KBM-7 (cell line): ENCODE measurements at places on chromosomes 7 and 10.
A peak's percentile ranks its signal among the peaks of the same experiment; 100 is the strongest.

- DNase-seq = no peak
Measured at GRCh38 chr7:135980012-135980551, 2.9 kb upstream of the MTPN start.

- DNase-seq = no peak
Measured at GRCh38 chr10:17354781-17355180, 99.6 kb downstream of the ST8SIA6 start.

GRCh38 chr7:132123773-132124172 lies 452.5 kb downstream of the PLXNA4 start:
- no peak for DNase-seq

DNA sequence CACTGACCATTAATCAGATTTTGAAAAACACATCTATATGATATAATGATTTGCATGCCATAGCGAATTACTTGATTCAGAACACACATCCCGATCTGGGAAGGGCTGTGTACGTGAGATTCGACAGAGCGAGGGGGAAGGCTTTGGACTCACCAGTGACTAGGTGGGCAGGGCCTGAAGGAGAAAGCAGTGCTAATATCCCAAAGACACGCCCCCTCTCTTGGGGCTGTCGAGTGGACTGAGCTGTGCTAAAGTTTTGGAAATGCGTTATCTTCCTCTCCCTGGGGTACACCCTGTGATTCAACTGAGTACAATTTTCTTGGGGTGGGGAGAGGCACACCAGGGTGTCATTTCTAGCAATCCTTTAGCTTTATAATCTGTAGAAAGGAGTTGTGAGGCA lies 1.8 kb downstream of the LRRC17 start:
- no peak for DNase-seq

GRCh38 chr7:77917500-77918262 lies 119.1 kb downstream of the PHTF2 start:
- no peak for DNase-seq

- no peak for DNase-seq
Measured at GRCh38 chr7:7956531-7957128, 12.0 kb upstream of the GLCCI1 start.

- DNase-seq = no peak
Measured at GRCh38 chr10:16816830-16817124, 447 bp downstream of the RSU1 start.

DNA sequence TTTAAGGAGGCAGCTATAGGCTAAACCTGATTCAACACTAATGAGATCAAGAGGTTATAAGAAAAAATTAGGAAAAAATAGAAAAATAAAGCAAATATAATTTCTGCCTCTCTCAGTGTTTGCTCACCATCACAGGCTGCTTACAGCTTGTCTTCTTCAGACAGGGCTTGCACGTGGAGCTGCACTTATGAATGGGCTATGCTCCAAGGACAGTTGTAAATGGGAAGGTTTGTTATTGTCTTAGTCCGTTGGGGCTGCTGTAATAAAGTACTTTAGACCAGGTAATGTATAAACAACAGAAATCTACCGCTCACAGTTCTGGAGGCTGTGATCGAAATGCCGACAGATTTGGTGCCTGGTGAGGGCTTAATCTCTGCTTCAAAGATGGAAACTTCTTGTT lies 219.8 kb downstream of the NEBL start:
- no peak for DNase-seq

- DNase-seq = no peak
Measured at GRCh38 chr10:90328896-90329295, 528.9 kb downstream of the HTR7 start.

GRCh38 chr7:63080831-63081230 lies 917.8 kb upstream of the ZNF722 start:
- DNase-seq = no peak

- no peak for DNase-seq
Measured at GRCh38 chr10:3623746-3624145, 161.3 kb downstream of the KLF6 start.

DNA sequence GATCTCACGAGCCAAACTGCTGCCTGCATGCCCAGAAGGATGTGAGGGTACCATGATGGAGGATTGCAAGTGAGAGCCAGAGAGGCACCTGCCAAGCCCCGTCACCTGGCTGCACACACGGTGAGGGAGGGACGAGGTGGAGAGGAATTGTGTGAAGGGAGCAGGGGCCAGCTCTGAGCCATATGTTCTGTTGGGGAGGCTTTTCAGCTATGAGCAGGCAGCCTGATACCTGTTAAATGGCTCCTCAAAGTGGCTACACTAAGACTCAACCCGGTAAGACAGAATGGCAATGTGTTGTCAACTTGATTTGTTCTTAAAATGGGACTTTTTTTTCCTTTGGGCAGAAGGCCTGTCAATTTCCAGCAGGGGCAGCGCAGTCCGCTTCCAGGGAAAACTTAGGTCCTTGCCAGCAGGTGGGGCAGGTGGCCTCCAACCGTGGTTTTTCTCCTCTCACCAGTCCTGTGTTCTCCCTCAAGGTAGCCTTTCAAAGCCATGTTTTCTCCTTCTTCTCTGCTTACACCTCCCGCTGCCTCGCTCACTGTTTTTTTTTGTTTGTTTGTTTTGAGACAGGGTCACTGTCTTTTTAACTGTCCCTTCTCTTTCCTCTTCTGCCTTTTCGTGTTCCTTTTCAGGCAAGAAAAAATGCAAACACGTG lies 57.7 kb upstream of the ZNRF2 start:
- no peak for DNase-seq

DNA sequence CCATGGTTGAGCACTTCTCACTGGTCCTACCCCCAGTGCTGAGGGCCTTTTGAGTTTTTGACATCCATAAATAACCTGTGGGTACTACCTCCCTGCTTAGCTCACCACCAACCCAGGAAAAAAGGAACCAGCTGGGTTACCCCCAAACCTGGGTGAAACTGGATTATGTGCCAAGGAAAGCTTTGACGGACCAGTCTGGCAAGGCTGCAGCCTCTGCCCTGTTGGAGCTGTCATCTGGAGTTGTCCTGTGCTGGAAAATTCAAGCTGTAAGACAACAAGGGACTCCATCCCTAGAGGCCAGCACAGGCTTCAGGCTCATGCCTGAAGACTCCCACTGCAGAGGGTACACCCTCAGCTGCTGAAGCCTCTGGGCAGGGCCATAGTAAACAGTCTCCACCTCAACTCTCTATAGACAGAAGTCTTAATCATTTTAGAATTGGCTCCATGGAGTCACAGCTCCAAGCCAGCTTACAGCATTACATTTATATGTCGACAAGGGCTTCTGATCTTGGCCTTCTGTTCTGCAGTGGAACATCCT lies 115.5 kb upstream of the AFAP1L2 start:
- DNase-seq = no peak

DNA sequence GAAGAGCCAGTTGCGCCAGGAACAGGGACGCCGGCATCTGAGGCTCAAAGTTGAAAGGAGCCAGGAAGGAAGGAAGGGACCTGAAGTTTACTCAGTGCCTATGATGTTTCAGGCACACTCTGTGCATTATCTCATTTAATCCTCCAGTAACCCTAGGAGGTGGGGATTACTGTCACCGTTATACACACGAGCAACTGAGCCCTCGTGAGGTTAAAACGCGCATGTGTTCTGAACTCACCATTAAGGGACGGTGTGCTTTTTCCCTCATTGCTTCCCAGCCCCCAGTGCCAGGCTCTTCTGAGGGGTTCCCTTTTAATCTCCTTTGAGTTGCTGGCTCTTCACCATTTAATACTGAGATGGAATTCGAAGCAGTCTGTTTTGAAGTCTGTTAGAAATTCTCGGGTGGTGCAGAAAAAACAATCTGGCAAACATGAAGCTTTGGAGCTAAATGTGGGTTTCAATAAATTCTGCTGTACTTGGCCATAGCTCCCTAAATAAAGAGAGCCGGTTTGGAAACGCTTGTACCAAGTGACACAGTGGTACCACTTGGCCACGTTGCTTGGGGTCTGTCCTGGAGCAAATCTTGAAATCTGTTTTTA lies 102.2 kb downstream of the TAX1BP1 start:
- no peak for DNase-seq

DNA sequence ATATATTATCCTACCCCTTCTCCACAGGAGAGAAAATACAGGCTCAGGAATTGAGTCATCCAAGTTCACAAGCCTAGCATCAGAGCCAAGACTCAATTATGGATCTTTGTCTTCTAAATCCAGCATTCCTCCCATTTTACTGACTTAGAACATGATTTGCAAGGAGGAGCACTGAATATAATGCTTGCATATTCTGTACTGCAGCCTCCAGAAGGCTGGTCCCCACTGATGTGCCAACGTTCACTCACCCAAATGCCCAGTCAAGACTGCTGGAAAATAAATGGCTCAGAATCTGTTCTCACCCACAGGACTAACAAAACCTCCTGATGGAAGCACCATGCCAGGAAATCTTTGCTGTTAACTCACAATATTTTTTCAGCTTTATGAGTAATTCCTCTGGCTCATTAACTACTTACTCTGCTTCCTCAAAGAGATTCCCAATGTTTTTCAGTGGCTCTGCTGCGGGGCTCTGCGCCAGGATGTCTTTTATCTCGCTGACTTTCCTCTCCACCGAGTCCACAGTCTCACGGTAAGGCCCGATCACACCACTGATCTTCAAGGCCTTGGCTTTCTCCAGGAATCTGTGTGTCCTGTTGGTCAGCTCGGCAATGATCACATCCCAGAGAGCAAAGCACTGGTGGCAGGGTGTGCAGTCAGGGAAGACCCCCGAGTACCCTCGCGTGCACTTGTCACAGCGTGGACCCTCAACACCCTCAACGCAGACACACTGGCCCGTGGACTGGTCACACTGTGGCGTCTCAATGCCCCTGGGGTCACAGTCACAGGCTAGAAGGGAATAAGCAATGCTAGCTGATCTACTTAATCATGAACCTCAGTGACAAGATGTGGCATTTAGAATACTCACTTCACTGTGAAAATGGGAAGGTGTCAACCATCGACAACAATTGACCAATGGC lies 48.8 kb downstream of the DLD start:
- DNase-seq = no peak

GRCh38 chr7:138970952-138971351 lies 10.2 kb downstream of the KIAA1549 start:
- no peak for DNase-seq

GRCh38 chr7:121873289-121874194 lies 581 bp downstream of the PTPRZ1 start:
- DNase-seq = no peak

- DNase-seq = no peak
Measured at GRCh38 chr10:99930731-99931550, 78.8 kb downstream of the DNMBP start.

GRCh38 chr10:99854860-99855259 lies 72.4 kb downstream of the ABCC2 start:
- DNase-seq = peak; percentile 58

- DNase-seq = no peak
Measured at GRCh38 chr10:129769381-129770116, 194.5 kb downstream of the EBF3 start.

DNA sequence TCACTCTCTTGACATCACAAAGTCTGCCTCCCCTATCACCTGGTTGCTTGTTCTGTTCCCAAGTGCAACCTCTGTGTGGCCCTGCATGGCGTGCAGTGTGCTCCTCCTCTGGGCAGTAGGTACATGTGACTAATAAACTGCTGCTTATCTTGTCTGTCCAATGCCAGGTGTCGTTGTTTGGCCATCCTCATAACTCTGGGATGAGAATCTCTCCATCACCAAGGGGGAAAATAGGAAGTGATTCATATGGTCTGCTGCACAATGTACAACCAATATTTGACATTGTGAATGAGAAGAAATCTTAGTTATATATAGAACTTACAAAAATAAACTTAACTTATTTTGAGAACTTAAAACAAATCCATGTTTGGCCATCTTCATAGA lies 135.2 kb downstream of the INHBA start:
- no peak for DNase-seq

- DNase-seq = no peak
Measured at GRCh38 chr7:4108951-4109350, 573.1 kb upstream of the FOXK1 start.

- no peak for DNase-seq
Measured at GRCh38 chr10:103849880-103850571, 5.3 kb downstream of the SH3PXD2A start.

GRCh38 chr7:74439541-74439940 lies 14.2 kb upstream of the GTF2IRD1 start:
- DNase-seq = no peak

DNA sequence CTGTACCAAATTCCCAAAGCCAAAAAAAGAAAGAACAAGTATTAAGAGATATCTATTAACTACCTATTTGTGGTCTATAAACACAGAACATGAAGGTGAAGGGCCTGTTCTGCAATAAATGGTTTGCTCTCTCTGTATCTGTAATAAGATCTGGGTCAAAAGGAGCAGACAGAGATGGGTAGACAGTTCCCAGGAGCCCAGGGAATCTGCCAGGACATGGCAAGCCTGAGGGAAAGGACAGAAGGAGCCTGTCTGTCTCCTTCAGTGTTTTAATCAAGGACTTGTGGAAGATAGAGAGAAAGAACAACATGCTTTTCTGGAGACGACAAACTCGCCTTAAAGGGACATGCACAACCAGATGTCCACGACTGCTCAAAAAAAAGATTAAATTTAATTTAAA lies 165.7 kb downstream of the ELMO1 start:
- no peak for DNase-seq

DNA sequence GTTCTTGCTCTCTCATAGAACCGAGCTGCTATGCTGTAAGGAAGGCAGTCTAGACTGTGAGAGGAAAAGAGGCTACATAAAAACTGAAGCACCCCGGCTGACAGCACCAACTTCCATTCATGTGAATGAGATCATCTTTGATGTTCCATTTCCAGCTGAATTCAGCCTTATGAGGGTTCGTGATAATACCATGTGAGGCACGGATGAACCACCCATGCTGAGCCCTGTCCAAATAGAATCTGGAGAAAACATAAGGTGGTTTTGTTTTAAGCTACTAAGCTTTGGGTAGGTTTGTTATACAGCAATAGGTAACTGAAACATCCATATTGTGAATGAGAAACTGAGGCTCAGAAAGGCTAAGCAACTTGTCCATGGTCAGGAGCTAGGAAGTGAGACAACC lies 6.9 kb upstream of the VAX1 start:
- DNase-seq = no peak

GRCh38 chr10:132482090-132482800 lies 55.3 kb upstream of the INPP5A start:
- DNase-seq = no peak

- DNase-seq = no peak
Measured at GRCh38 chr7:126449611-126450268, 803.0 kb downstream of the GRM8 start.

- DNase-seq = no peak
Measured at GRCh38 chr10:47315421-47315820, 6.8 kb upstream of the GDF2 start.

- peak; percentile 63 for DNase-seq
Measured at GRCh38 chr7:88111140-88111743, 108.6 kb downstream of the SRI start.

GRCh38 chr7:71782051-71782450 lies 630.1 kb downstream of the CALN1 start:
- no peak for DNase-seq
